ENCODE measurements at places on chromosomes 5 and 9.

GRCh38 chr5:54292866-54293265 is 17.5 kb downstream of the ARL15 start:
- no peak for DNase-seq

GRCh38 chr5:134997015-134997414 is 29.3 kb downstream of the CATSPER3 start:
- no peak for DNase-seq

GRCh38 chr5:132586063-132586462 is 29.3 kb downstream of the RAD50 start:
- no peak for DNase-seq

DNA sequence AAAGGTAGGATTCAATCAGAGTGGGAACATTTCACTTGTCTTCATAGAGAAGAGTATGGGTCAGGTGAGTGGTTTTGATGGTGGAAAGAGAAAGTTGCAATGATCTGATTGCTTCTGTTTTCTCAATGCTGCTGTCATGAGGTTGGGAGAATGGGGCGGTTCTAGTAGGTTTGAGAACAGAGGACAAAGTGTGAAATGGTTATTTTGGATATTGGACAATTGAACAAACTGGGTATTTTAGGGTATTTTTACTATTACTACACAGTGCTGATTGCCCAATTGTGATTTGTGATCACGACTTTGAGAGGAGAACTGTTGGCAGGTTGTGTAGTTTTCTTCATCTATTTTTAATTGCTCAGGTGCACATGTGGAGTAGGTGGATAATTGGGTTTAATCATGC is 60.2 kb downstream of the COMMD10 start:
- DNase-seq = no peak

DNA sequence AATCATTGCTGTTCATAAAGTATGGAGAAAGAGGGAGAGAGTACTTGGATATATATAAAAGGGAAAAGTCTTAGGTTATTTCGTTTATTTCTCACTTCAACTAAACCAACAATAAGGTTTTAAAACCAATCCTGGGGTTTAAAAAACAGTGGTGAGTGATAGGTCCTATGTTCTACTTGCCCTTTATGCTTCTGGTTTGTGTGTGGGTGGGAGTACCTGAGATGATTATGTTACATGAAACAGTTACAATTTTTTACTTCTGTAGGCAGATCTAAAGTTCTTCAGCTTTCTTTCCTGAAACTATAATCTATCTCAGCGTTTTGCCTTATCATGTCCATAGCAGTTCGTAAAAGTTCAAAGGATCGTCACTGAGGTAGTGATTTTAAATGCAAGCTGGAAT is 49.2 kb downstream of the STX17 start:
- no peak for DNase-seq

DNA sequence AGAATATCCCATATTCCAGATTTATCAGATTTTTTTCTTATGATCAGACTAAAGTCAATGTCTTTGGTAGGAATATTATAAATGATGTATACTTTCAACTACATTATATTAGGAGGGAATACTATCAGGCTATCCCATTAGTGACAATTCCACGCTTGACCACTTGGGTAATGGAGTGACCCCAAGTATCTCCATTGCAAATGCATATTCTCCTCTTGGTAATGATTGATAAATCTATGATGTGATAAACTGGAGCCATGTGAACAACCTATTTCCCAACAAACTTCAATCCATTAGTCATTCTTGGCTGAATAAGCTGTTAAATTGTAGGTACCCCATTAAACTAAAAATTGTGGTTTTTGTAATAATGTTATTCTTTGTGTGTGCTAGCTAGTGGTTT is 12.2 kb upstream of the MPDZ start:
- no peak for DNase-seq

- peak; percentile 12 for DNase-seq
Measured at GRCh38 chr5:129244478-129244877, 149.9 kb downstream of the ISOC1 start.

DNA sequence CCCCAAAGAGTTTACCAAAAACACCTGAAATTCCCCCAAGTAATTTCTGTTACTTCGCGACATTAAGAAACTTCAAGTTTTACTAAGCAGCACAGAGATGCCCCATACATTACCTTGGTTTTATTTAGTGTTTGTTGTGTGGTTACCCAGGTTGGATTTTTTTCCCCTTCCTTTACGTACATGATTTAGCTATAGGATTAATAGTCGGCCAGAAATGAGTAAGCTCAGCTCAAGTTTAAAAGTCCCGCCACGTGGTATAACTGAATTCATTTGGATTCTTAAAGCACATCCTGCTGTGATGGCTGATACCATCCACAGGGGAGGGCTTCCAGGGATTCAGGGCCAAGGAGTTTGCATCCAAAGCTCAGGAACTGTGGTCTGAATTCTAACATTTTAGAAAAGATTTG is 75.9 kb downstream of the DAP start:
- no peak for DNase-seq

DNA sequence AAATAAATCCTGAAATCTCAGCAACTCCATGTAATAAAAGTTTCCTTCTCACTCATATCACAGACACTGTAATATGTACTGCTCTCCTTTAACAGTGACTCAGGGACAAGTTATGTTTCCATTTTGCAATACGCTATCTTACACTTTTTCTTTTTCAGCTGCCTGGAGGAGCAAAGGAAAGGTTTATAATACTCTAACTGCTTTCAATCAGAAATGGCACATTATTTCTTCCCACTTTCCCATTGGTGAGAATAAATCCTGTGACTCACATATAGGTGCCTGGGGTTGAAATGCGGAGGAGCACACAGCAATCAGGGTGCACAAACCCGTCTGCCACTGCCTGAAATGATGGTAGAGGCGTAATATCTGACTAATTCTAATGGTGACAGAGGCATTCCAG is 186.6 kb downstream of the HINT1 start:
- DNase-seq = no peak

DNA sequence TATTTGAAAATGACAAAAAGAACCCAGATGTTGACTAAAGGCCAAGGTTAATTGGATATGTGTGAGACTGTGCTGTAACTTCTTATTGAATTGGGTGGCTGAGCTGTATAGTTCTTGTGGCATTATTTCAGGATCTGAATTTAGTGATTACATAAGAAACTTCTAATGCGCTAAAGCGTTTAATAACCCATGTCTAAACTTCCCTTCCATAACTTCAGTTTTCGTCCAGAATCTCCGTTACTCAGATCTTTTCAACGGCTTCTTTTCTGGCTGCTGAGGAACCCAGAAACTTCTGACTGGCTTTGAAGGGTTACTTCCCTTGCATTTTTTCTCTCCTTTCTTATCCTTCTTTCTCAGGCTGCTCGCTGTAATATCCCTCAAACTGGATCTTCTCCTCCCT is 28.1 kb upstream of the C9orf72 start:
- DNase-seq = no peak

DNA sequence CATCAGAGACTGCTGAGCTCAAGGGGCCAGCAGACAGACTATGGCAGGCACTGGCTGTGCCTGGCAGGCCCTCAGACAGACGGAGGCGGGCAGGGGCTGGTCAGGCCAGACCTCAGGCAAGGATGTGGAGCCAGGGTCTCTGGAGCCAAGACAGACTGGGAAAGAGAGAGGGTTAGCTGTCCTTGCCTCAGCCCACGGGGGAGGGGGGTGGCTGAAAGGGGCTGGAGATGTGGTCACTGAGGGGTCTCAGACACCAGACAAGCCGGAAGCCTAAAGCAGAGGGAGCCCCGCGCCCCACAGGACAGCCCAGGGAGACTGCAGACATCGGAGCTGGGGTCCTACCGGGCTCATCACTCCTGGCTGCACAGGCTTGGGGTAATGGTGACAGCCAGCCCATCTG is 141.2 kb upstream of the FOXD4L5 start:
- DNase-seq = no peak

- no peak for DNase-seq
Measured at GRCh38 chr5:175470781-175471180, 7.6 kb upstream of the SFXN1 start.

GRCh38 chr9:88462191-88462590 is 72.8 kb upstream of the NXNL2 start:
- peak; percentile 73 for DNase-seq

- DNase-seq = no peak
Measured at GRCh38 chr5:172713113-172713808, 57.7 kb downstream of the DUSP1 start.

DNA sequence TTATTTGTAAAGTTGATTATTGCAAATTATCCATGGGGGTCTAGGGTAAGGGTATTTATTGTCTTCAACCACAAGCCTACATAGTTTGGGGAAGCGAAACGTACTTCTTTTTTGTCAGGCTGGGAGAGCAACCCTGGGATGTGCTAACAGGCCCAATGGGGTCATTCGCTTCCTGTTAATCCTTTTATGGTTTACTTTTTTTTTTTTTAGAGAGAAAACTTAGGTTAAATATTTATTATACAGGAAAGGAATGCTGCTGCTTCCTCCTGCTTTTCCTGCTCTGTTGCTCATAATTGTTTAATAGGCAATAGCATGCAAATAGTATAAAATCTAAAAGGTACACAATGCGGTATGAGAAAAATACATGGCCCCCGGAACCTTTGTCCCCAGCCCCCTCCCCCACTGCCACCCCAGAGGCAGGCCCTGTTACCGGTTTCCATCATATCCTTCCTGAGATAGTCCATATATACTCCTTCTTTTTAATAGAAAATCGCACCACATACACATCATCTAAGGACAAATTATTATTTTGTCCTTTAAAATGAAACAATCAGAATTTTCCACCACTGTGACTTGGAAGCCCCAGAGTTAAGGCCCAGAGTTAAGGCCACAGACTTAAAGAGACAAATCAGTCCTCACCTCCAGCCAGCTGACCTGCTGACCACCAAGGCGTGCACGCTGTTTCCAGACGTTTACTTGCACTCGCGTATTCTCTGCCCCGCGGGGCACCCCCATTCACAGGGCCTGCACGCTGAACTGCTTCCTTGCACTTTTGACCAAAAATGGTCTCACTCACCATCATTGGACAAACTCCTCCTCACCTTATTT is 83.9 kb downstream of the NDFIP1 start:
- DNase-seq = no peak

- no peak for DNase-seq
Measured at GRCh38 chr5:73822278-73822988, 196.4 kb downstream of the ARHGEF28 start.

- no peak for DNase-seq
Measured at GRCh38 chr5:67731886-67732285, 483.7 kb upstream of the PIK3R1 start.

DNA sequence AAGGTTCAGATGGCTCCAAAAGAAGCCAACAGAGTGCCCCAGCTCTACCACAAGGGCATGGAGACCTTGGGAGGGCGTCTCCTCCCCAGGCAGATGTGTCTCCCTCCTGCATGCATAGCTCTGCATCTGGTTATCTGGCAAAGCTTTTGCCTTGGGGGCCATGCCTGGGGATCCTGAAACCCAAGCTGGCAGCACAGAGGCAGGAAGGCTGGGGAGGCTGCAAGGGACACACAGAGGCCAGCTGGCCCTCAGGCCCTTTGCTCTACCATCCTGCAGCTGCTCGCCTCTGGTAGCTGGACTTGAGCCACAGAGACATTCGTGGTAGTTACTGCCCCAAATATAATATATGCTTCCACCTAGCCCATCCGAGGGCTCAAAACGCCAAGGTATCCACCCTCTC is 3.9 kb downstream of the SEPTIN8 start:
- DNase-seq = no peak

DNA sequence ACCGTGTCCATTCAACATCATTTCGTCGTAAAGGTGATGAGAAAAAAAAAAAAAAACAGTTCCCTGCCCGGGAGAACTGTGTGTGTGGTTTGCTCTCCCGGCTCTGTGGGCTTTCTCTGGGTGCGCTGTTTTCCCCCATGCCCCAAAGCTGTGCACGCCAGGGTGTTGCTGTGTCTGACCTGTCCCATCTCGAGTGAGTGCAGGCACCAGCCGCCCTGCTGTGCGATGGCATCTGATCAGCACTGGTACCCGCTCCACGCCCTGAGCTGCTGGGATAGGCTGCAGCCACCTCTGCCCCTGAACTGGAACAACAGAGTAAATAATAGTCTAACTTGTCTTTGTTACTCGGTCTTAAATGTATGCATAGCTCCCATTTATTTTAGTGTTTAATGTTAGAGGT is 33.3 kb downstream of the CEP72 start:
- DNase-seq = no peak

- no peak for DNase-seq
Measured at GRCh38 chr9:134585746-134586706, 55.6 kb upstream of the COL5A1 start.

DNA sequence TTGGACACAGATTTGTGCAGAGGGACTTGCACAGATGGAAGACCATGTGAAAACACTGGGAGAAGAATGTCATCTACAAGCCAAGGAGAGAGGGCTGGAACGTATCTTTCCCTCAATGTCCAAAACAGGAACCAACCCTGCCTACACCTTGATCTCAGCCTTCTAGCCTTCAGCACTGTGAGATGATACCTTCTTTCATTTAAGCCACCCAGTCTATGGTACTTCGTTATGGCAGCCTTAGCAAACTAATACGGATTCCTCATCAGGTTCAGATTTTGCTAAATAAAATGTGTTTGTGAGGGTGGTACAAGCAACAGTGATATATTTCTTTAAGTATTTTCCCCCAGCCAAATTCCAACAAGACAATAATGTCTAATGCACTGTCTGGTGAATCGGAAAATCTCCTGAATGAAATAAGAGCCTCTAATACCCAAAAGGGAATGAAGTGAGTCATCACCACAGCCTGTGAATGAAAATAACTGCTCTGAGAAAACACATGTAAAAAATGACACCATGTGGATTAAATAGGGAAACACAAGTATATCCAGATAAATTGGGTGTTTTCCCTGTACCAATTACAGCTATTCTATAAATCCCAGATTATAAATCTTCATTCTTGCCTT is 182.8 kb upstream of the TARS1 start:
- no peak for DNase-seq

- no peak for DNase-seq
Measured at GRCh38 chr9:18122171-18122570, 351.8 kb upstream of the ADAMTSL1 start.

- DNase-seq = no peak
Measured at GRCh38 chr5:68534131-68534940, 318.8 kb downstream of the PIK3R1 start.

GRCh38 chr9:3858961-3859360 is 333.2 kb upstream of the RFX3 start:
- no peak for DNase-seq

DNA sequence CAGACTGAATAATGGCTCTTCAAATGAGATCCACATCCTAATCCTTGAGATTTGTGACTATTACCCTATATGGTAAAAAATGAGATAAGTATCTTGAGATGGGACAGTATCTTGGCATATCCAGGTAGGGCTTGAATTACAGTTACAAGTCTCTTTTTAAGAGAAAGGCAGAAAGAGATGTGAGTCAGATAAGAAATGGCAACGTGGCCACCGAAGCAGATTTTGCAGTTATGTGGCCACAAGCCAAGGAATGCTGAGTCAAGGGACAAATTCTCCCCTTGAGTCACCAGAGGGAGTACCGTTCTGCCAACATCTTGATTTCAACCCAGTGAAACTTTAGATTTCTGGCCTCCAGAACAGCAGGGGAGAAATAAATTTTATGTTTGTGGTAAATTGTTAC is 1983.0 kb upstream of the C9orf72 start:
- DNase-seq = peak; percentile 46

GRCh38 chr5:80246995-80247729 is 8.7 kb downstream of the SERINC5 start:
- peak; percentile 96 for DNase-seq

Data from epithelial cell of prostate (primary cell).